ENCODE measurements at places on chromosomes 5 and 9.

DNA sequence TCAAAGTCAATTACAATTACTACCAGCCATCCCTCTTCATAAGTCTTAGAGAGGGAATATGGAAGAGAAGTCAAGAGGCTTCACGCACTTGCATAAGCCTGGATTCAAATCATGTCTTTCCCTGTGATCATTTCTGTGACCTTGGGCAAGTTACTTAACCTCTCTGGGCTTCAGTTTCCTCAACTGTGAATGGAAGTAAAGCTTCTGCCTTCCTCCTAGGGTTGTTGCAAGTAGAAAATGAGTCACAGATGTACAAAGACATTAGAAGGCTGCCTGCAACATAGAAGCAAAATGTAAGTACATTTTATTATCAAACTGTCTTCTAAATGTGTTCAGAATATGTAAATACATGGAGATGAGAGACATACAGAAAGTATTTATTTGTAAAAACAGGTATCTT lies 42.3 kb upstream of the SEMA6A start:
- no peak for DNase-seq

GRCh38 chr5:131357739-131358561 lies 94.1 kb downstream of the CDC42SE2 start:
- DNase-seq = no peak

GRCh38 chr5:171367424-171368370 lies 20.0 kb upstream of the NPM1 start:
- DNase-seq = no peak

DNA sequence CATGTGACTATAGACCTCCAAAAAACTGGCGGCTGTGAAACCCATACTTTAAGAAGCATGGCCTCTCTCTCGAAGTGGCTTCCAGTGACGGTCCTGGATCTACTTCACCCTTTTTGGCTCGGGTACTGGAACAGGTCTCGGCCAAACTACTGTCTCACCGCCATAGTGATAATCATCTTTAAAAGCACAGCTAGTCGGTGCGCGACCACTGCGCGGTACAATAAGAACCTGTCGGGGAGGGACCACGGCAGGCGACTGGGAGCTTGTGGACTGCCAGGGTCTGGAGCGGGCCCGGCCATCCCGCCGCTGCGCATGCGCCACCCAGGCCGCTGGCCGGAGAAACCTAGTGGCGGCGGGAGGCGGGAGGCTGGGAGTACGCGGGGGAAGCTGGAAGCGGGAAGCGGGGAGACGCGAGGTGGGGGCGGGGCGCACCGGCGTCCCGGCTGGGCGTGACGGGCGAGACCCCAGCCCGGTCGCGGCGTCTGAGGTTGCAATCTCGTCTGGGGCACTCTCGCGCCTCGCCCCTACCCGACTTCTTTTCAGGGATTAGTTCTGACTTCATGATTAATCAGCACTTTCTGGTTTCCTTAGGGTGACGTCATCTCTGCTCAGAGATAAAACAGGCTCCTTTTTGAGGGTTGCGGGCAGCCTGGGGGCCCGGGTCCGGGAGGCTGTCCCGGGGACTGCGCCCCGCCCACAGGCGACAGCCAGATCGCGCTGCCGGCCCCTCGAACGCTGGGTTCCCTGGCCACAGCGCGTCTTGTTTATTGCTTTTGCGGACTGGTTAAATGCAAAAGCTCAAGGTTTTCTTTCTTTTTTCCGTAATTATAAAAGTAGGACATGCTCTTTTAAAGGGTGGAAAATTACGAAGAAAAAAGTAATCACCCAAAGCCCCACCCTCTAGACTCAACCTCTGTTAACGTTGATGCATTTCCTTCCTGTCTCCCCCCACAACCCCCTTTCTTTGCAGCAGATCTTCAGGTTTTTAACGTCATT lies 266.8 kb downstream of the CWC27 start:
- peak; percentile 33 for DNase-seq

GRCh38 chr5:10743951-10744350 lies 17.1 kb downstream of the DAP start:
- no peak for DNase-seq

DNA sequence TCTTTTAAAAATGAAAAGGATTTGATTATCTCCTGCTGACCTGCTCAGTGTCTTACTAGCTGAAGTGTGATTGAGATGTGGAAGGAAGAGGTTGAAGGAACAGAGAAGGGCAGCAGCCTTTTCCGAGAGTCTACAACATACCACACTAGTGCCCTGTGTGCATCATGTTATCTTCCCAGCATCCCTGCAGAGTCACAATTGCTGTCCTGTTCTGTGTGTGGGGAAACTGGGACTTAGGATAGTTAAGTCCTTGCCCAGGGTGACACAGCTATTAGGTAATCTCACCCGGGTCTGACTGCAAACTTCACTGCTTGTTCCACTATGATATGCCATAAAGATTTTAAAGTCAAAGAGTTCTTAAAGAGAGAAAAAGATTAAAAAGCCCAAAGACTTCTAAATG lies 55.8 kb downstream of the FAM78A start:
- no peak for DNase-seq

DNA sequence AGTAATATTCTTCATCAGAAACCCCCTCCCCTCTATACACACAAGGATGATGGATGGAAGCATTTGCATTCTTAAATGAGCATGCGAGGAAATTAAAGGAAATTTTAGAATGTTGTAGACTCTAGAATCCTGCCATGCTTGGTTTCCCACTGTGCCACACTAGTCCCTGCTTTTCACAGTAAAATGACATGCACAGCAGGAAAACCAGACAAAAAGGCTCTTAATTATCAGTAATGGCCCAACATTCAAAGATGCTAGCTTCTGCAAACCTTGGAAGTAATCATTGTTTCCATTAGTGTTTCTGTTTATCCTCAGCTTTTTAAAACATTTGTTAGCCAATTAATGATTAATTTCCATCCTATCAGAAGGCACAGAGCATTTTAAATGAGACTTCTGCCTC lies 255.8 kb downstream of the SLCO4C1 start:
- no peak for DNase-seq

- no peak for DNase-seq
Observed at GRCh38 chr5:15191012-15191411, 309.0 kb upstream of the FBXL7 start.

DNA sequence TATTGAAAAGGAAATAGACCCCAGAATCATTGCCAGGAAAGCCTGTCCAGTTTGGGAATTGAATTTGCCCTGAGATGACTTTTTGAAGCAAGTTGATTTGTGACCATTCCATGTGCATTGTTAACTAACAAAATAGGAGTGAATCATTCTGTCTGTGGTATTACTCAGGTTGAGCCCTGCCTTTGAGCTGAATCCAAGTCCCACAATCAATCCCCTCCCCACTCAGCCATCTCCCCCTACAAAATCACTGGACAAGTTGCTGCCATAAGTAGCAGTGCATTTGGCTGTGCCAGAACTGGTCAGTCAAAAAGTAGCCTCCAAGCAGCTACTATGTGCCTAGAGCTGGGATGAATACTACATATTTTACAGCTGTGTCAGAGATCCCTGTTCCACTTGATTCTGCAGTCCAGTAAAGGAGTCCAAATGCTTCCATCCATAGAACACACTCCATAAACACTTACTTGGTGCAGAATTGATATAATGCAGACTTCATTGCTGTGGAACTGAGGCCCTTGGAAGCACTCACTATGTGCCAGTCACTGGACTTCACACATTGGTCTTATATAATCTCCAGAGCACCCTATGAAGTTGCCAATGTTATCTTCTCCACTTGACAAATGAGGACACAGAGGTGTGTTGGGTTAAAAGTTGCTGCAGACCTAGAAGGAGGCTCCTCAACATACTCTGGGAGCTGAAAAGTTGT lies 96.1 kb downstream of the ZNF462 start:
- DNase-seq = no peak

DNA sequence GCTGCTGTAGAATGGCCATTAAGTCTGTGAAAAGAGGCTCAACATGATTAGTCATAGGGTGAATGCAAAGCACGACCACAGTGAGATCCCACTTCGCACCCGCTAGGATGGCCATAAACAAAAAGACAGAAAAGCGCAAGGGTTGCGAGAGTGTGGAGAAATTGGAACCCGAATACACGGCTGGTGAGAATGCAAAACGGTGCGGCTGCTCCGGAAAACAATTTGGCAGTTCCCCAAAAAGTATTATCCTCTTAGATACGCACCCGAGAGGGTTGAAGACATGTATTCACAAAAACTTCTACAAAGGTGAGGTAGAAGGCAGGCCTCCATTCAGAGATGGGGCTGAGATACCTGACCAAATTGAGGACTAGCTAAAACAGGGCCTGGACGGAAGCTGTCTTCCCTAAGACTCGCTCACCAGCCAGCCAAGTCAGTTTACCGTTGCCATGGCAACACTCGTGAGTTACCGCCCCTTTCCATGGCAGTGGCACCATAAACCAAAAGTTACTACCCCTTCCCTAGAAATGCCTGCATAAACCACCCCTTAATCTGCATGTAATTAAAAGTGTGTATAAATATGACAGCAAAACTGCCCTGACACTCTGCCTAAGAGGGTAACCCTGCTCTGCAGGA lies 726 bp upstream of the PSMB7 start:
- no peak for DNase-seq

GRCh38 chr9:132894346-132894745 lies 15.6 kb downstream of the SPACA9 start:
- no peak for DNase-seq

DNA sequence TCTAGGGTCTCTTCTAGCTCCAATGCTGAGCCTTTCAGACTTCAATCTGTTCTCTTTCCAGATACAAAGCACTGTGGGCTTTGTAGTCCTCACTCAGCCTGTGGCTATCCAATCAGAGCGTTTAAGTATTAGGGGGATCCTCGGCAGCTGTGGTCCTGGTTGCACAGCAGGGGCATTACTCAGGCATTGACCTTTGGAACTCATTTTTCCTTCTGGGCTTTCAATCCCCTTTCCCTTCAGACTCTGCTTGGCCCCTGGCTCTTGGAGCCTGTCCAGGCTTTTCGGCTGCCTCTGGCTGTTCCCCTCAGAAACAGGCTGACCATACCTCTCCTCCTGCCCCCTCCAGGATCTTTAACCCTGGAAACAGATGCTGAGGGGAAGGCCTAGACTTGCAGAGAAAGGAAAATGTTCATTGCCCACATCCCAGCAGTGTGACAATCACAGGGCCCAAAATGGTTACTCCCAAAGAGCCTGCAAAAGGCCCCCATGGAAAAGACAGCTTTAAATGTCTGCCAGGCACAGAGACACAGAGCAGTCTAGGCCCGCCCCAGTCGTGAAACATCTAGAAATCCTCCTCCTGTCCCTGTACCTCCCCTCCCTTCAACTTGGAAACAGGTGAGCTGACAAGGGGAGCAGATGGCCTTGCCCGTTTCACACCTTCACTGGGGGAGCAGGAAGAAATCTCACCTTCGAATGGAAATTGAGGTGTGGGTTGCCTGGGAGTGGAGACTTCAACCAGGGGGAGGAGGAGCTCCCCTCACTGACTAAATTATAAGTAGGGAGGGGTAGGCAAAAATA lies 13.7 kb downstream of the C1QTNF2 start:
- DNase-seq = no peak

DNA sequence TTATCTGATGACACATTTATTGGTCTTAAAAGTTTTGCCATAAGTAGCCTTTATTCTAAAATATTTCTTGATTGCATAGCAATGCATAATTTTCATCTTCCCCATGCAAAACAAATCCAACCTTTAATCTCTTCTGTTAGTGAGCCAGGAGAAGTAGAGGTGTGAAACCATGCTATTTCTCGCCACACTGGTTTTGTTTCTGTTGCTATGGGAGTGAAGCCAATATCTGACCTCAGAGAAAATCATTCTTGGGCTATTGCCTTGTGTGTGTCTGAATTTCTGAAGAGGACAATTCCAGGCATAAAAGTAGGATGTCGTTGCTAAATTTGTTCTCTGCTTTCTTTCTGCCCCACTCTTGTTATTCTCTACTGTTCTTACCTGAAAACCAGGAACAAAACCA lies 183.6 kb downstream of the PTTG1 start:
- no peak for DNase-seq

GRCh38 chr5:33328818-33329217 lies 111.9 kb upstream of the TARS1 start:
- DNase-seq = no peak

DNA sequence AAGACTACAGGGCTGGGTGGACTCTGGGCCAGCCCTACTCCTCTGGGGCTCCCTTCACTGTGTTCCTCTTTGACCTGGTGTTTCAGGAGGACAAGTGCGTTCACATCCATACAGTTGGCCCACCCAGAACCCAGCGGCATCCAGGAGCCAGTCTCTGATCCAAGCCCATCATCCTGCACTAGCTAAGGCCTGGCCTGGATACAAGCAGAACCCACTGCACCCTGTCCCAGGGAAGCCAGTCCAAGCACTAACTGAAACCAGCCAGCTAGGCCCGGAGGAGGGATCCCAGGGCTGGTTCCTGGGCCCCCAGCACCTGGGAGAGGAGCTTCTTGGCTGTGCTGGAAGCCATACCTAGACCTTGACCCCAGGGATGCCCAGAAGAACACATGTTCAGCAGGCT lies 4.1 kb upstream of the GBGT1 start:
- DNase-seq = no peak

DNA sequence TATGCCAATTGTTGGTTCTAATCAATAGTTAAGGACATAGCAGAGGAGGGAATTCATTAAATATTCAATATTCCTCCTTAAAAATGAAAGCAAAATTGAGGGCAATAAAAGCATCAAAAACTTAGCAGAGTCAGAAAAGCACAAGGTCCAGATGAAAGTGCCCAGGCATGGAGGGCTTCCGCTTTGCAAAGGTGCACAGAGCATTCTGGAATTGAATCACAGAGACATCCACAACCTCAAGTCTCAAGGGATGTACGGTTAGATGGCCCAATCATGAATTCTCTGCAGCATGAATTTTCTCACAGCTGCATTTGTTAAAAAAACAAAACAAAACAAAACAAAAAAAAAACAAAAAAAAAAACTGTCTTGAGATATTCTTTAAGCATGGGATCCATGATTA lies 253.7 kb downstream of the SPOCK1 start:
- no peak for DNase-seq

DNA sequence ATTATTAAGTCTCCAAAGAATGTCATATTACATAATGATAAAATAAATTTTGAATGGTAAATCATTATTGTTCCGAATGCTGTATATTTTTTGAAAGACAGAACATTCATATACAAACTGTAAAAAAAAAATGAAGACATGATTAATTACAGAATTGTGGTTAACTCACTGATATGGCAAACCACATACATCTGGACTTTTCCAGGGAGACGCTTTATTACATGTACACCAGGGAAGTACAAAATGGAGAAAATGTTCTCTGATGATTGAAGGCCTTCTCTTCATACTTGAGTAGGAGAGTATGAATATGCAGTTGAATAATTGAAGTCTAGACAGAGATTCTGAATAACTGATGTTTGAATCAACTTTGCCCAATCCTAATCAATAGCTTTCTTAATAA lies 1886.9 kb downstream of the EFNA5 start:
- no peak for DNase-seq
